ENCODE measurements at places on chromosomes 4 and X.

DNA sequence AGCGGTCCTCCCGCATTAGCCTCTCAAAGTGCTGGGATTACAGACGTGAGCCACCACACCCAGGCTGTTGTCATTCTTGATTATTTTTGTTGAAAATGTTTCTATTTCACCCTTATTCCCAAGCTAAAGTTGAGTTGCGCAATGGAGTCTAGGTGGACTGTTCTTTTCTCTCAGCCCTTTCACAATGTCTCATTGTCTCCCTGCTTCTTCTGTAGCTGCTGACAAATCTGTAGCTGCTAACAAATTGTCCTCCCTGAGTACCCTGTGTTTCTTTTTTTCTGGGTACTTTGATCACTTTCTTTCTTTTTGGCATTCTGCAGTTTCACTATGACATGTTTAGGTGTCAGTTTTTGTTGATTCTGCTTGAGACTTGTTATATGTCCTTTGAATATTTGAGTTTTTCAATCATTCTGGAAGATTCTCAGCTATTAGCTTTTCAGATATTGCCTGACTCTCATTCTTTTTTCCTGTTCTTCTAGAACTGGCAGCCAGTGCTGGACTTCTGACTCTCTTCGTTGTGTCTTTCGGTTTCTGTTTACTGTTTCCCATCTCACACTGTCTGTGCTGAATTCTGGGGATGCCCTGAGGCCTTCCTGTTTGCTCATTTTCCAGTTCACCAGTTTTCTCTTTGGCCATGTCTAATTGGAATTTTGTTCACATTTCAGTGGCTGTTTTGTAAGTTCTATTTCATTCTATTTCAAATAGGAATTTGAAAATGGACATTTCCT lies 6.6 kb downstream of the ABCD1 start:
- DNase-seq: no peak

DNA sequence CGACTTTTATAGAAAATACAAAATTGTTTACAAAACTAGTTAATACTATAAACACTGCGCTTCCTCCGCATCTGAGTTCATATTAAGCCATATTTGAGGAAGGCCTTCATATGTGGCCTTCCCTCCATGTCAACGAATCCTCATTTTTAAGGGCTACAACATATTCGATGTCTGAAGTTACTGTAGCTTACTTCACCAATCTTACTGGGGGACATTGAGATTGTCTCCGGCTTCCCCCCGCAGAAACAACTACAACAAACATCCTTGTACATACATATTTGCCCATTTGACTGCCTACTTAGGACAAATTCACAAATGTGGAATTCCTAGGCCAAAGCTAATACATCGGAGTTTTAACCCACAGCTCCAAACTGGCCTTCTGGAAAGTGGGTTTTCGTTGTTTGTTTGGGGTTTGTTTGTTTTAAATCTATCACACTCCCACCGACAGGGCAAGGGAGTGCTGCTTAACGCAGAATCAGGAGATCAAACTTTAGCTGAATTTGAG lies 581 bp upstream of the FAM114A1 start:
- DNase-seq: no peak

DNA sequence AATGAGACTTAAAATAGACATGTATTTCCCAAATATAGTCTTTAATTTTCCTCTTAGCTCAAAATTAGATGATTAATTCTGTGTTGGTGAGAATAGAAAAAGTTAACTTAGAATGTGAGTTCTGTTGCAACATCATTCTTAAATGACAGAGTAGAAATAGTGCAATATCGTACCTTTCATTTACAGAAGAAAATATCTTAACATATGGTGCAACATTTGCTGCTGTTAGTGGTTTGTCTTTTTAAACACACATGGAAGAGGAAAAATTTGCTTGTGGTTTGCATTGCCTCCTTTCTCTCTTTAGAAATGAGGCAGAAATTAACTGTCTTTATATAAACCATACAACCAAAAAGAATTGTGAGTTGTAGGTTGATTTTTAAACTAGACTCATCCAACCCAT lies 39.3 kb upstream of the FHDC1 start:
- no peak for DNase-seq

GRCh38 chrX:39955625-39956024 lies 142.1 kb downstream of the BCOR start:
- no peak for DNase-seq

GRCh38 chrX:136909119-136909705 lies 28.7 kb upstream of the RBMX start:
- peak; percentile 57 for DNase-seq

DNA sequence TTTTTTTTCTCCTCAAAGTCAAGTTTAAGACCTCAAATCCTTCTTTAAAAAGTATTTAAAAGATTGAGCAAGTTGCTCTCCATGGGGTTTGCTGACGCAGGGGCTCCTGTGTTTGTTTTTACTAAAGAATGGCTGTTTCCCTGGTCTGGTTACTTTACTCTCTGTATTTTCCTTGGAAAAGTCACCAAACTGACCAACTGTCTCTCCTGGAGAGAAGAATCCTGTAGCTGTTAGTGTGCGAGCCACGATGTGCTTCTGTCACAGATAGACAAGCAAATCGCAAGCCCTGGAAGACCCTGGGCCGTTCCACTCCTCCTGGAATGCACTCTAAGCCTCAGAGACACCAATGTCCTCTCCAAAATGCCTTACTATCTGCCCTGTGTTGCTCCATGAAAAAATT lies 212.1 kb downstream of the CHIC2 start:
- no peak for DNase-seq

DNA sequence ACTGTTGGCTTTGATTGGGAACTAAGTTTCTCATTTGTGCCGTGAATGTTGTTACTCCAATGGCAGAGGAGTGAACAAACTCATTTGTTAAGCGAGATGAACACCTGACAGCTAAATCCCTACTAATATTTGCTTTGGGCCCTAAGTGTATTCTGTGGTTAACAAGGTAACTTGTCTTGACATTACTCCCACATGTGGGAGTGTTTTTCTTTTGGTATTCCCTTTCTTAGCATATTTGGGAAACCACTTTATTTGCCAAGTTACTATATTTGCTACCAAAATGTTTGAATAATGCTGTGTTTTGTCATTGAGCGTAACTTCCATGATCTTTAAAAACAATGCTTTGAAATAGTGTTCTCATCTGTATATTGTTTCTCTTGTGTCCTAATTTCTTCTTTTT lies 82.5 kb downstream of the ARHGAP10 start:
- no peak for DNase-seq

GRCh38 chr4:145545538-145546174 lies 64.0 kb downstream of the SMAD1 start:
- DNase-seq: no peak

GRCh38 chrX:98114021-98114420 lies 1230.3 kb downstream of the RPA4 start:
- DNase-seq: no peak

GRCh38 chrX:139851730-139852129 lies 81.1 kb downstream of the ATP11C start:
- DNase-seq: no peak

Data from activated gamma-delta T cell (primary cell).